ENCODE measurements at places on chromosomes 4 and X. TPM values are rescaled to one million over a fixed set of nuclear protein-coding genes. Genes with fewer than 3 reads are reported as not detected.

GRCh38 chrX:51899741-51900140 is 6.3 kb downstream of the MAGED1 start:
- DNase-seq, result no peak

- no peak for DNase-seq
Observed at GRCh38 chrX:151929126-151929525, 16.4 kb downstream of the MAGEA4 start.

MAGEB1 gene
- total RNA-seq, result not detected

GRCh38 chrX:110022599-110023448 is 19.9 kb downstream of the TMEM164 start:
- DNase-seq, result no peak

DNA sequence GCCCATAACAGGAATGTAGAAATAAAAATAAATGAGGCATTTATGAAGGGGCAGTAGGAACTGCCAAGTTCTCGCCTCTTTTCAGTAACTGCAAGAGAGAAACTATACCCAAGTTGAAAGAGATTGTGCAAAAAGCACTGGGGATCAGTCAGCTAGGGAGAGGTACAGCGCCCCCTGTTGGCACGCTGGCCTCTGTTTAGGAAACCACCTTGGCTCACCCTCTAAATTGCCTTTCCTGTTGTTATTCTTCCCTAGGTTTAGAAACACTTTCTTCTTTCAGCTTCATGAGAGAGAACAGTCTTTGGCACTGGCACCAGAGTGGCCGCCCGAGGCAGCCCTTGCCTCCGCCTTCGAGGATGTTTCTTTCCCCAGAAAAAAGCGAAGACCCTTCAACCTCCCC is 348.5 kb downstream of the MID1IP1 start:
- DNase-seq, result peak; percentile 87

SAGE1 gene
- total RNA-seq, result not detected

NCAPG gene
- total RNA-seq, result 0.84 TPM

- DNase-seq, result no peak
Observed at GRCh38 chr4:102599455-102599854, 98.3 kb downstream of the NFKB1 start.

SNX25 gene
- 98.5 TPM for total RNA-seq

H2BW2 gene
- total RNA-seq, result not detected

- DNase-seq, result no peak
Observed at GRCh38 chr4:16916031-16916430, 17.6 kb upstream of the LDB2 start.

DNA sequence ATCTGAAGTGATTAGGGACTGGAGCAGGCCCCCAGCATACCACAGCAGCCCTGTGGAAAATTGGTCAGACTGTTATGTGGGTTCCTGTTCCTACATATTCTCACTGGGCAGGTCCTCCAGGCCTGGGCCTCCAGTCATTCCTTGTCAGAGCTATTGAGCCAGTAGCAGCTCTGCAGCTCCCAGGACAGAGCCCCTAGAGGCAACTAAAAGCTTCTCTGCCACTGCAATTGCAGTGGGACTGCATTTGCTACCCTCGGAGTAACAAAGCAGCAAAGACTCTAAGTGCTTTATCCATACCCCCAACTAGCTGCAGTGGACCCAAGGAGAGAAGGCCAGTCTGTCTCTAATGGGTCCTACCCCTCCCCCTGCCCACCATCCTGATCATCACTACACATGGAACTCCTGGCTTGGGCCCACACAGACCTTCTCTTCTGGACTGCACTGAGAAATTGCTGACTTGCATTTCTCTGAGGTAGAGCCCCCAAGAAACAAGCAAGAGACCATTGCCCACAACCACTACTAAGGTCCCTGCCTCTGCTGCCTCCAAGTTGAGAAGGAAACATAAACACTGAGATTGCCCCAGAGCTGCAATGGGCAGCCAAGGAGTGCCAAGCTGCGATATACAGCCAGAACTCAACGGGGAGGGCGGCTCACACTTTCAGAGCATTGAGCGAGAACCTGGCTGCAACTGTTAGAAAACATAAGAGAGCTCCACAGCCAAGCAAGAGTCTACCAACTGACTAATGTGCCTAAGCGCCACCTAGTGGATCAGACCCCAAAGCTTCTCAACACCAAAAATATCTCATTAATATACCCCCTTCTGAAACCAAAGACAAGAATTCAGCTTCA is 738.7 kb upstream of the NDST4 start:
- DNase-seq, result no peak

DNA sequence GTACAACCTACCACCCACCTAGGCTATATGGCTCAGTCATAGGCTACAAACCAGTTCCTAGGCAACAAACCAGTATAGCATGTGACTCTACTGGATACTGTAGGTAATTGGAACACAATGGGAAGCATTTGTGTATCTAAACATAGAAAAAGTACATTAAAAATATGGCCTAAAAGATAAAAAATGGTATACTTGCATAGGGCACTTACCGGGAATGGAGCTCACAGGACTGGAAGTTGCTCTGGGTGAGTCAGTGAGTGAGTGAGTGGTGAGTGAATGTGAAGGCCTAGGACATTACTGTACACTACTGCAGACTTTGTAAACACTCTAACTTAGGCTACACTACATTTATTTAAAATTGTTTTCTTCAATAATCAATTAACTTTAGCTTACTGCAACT is 139.2 kb upstream of the RBPJ start:
- no peak for DNase-seq

NDNF gene
- 201 TPM for total RNA-seq

ELOVL6 gene
- total RNA-seq, result 4.7 TPM

- no peak for DNase-seq
Observed at GRCh38 chr4:156975686-156976085, 4.1 kb upstream of the PDGFC start.

DNA sequence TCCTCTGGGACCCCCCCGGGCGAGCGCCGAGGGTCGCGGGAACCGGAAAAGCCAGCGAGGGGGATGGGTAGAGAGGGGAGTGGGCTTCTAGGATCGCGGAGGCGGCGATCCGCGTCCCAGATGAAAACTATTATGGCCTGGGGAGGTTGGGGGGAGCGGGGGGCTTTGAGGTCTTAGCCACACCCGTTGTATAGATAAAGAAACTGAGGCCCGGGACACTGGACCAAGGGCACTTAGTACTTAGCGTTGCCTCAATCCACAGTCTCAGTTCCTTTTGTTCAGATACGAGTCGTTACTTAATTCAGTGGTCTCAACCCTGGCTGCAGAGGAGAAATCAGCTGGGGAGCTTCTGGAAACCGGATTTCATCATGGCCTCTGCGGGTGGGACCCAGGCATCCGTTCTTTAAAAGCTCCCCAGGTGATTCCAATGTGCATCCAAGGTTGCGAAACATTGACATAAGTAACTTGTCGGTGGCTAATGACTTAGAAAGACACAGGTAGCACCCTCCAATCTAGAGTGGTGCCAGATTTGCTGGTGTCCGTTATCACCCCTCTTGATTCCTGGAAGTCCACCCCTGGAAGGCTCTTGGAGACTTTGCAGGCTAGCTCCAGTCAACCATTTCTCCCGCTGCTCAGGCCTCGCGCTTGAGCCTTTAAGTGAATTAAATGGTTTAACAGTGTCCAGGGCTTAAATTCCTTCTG is 90.7 kb downstream of the GEMIN8 start:
- DNase-seq, result no peak

DNA sequence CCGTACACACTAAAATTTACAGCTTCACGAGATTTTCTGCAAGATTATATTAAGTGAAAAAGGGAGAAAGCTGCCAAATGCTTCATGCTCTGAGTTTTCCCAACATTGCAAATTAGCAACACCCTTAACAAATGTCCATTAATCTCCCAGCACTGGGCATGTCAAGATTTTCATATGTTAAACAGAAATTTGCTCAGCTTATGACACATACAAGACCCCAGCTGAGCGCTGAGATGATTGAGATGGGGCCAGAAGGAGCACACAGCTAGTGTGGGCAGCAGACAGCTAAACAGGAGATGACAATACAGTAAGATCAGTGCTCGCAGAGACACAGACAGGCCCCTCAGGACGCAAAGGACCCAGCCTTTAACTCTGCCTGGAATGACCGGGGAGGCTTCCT is 208.8 kb downstream of the STK32B start:
- DNase-seq, result no peak

Data from upper lobe of right lung (tissue), 1 donor.